ENCODE measurements at places on chromosomes 2 and 18.
A peak's percentile ranks its signal among the peaks of the same experiment; 100 is the strongest.

DNA sequence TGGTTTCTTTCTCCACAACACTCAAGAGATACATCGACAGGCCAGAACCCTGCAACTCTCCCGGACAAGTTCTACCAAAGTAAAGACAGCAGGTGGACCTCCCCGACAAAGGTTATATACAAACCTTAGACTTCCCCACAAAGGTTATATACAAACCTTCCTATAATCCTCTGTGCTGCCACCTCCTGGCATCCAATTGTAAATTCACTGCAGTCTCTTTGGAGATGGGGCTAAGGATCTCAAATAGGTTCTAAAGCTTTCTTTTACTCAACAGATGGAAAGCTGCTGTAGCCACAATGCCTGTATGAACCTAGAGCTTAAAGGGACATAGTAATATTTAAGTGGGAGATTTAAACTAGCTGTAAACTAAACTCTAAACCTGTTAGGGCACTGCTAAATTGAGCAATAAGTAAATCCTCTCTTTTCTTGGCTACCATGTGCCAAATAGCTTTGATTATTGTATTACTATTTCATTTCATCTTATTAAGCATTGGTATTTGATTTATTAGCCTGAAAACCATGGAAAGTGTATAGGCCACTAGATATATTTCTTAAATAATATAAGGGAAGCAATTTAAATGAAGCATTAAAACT, 9.8 kb upstream of the MREG start:
- DNase-seq = peak; percentile 49

DNA sequence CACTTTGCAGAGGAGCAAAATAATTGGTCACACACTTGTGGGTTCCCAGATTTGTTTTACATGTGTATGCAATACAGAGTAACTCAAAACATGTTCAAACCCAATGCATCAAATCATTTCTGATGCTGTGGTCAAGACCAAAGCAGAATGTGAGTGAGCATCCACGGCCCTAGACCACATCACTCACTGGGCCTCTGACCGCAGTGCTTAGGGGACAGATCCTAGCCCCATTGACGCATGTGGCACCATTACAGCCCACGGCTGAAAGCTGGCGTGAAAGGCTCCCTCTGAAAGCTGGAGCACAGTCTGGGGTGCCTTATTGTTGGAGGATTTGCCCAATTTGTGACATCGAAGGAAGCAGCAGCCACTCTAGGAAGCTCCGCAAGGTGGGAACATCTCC, 498.8 kb upstream of the TCF4 start:
- DNase-seq = no peak

- DNase-seq = no peak
Measured at GRCh38 chr2:96308248-96308647, 2.9 kb upstream of the SNRNP200 start.

DNA sequence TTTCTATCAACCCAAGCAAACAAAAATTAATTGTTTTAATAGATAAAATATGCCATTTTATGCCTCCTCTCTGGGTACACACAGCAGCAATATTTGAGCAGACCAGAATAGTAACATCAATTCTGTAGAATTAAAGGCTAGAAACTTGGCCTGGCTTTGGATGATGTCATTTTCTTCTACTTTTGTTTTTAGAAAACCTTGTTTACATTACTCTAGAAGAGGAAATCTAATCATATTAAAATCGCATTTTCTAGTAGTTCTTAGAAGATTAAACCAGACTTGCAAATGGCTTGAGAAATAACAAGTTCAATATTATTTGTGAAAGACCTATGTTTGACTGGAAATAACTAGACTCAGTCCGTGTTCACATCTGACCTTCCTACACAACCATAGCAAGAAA, 102.3 kb upstream of the RFX8 start:
- DNase-seq = peak; percentile 87

- peak; percentile 47 for DNase-seq
Measured at GRCh38 chr2:119260646-119261492, 37.2 kb downstream of the STEAP3 start.

- no peak for DNase-seq
Measured at GRCh38 chr2:16713011-16713423, 47.4 kb upstream of the CYRIA start.

GRCh38 chr2:166337932-166338331, 37.8 kb downstream of the SCN9A start:
- no peak for DNase-seq

- DNase-seq = no peak
Measured at GRCh38 chr2:184113696-184114403, 484.5 kb upstream of the ZNF804A start.

Measured in lung (tissue), 17 donors.